MG63 (cell line): ENCODE measurements at places on chromosomes 16 and 17. TPM values are rescaled to one million over a fixed set of nuclear protein-coding genes. Genes with fewer than 3 reads are reported as not detected.
A peak's percentile ranks its signal among the peaks of the same experiment; 100 is the strongest.

DNA sequence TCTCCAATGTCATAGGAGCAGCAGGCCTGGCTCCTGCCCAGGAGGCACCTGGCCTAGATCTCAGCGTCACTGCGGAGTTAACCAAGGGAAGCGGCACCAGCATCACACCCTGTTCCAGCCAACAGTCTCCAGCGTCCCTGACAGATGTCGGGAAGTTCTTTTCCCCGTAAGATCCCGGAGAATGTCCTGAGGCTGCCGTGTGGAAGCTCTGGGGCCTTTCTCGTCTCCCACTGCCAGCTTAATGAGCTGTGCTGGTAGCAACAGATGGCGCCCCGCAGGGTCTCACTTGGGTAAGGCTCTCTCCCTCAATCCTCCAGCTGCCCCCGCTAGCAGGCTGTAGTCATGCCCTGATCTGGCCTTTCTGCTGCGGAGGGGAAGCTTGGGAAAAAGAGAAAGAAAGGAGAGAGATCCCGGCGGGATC lies 57.5 kb downstream of the MARCHF10 start:
- no peak for DNase-seq

The SLC5A10 gene
- total RNA-seq, result not detected in 2 replicates

GRCh38 chr17:35537601-35538141 lies at the start of gene SLFN12L:
SLFN12L (minus strand) TSS chr17:35537678; CDS start chr17:35522364, 15,314 bp downstream.
- no peak for DNase-seq

- DNase-seq, result no peak
Measured at GRCh38 chr16:3074860-3075522, 9.6 kb downstream of the IL32 start.

DNA sequence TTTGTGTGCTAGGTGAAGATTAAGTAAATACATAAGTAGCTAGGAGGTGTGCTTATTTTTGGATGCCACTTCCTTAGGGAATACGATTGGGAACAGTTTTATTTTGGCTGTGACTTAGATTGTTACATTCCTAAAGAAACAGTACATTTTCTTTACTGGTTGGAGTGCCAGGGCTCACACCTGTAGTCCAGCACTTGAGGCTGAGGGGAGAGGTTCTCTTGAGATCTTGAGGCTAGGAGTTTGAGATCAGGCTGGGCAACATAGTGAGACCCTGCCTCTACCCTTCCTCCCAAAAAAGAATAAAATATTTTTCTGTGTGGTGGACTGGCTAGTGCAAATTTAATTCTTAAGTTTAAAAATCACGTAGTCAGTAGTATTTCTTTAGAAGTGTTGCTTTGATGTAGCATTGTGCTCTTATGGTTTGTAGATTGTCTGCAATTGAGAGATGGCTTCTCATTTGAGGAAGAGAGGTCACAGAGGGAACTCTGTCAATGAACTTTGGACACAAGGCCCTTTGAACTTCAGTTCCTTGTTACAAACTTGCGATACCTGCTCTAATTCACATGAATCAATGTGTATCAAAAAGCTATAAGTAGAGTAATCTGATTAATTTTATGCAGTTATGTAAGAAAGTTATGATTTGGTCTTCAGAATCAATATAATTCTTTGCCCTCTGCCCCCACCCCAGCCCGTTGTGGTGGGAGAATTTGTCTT lies 7.1 kb downstream of the HAPSTR1 start:
- no peak for DNase-seq

The TBC1D28 gene
- not detected in 2 replicates for total RNA-seq

- no peak for DNase-seq
Measured at GRCh38 chr17:75476271-75476671, 19.8 kb downstream of the TMEM94 start.

DNA sequence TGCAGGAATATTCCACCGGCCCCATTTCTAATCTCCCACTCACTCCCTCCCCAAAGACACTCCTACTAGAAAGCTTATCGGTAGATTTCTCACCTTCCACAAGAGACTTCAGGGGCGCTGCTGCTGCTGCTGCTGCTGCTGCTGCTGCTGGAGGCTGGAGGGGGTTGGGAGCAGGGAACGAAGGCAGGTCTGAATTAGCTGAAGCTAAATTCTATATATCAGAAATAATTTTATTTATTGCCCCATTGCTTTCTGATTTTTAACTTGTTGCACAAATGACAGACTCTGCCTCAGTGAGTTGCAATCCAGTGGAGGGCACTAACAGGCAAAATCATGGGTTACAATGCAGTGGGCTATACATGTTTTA lies 25.8 kb upstream of the HLF start:
- DNase-seq, result peak; percentile 9

DNA sequence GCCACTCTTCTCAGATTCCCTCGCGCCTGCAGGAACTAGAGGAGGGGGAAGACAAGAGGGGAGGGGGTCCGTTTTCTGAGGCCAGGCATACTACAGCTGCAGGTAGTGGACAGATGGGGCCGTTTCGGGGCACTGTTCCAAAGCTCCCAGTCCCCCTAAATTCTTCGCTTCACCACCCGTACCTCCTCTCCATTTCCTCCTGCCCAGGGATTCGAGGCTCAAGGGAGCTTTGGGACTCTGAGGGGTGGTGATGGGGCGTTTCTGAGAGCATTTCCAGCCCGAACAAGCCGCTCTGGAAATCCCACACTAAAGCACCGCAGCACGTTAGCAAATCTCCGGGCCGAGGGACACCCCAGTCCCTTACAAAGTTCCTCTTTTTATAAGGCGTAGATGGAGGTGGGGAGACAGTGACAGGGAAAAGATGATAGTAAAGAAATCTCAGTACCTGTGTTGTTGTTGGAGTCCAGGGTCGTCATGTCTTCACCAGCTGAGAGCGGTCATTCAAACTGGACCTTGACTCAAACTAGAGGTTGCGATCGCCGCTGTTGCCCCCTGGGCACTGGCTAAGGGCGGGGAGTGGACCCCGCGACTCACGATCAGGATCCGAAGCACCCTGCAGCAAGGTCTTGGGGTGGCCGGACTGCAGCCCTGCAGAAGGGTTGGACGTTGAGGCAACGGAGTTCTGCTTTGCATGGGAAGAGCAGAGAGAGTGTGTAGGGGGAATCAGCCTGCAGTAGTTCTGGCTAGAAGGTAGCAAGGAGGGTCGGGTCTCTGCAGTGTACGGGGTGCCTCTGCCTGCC lies 570 bp downstream of the NR1D1 start:
- no peak for DNase-seq

The ADAMTS18 gene
- total RNA-seq, result not detected in 2 replicates

The P2RX5 gene
- 12.0 and 12.3 TPM in 2 replicates for total RNA-seq

The ASIC2 gene
- not detected in 2 replicates for total RNA-seq

- DNase-seq, result peak; percentile 32
Measured at GRCh38 chr16:50581845-50582244, 33.6 kb downstream of the NKD1 start.

GRCh38 chr17:45092911-45093430 lies 31.9 kb downstream of the NMT1 start:
- DNase-seq, result peak; percentile 99

GRCh38 chr16:49458656-49459445 lies 85.2 kb downstream of the C16orf78 start:
- no peak for DNase-seq

- no peak for DNase-seq
Measured at GRCh38 chr16:51624080-51624775, 473.2 kb upstream of the SALL1 start.

- DNase-seq, result no peak
Measured at GRCh38 chr16:47004652-47005051, 31.2 kb upstream of the DNAJA2 start.

DNA sequence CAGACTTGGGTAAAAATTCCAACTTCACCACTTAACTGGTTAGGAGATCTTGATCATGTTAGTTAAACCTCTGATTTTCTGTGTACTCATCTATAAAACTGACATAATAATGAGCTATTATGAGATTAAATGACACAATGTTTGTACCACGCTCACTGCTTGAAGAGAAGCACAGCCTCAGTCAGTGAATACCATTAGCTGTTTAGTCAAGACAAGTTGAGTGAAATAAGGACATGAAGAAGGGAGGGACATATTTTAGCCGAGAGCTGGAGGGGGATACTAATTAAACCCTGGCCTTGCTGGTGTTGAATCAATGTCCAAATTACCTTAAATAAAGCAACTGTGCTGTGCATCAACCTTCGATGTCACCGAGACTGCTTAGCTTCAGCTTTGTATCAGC lies 105.1 kb upstream of the TOX3 start:
- no peak for DNase-seq

The HLF gene
- 1.9 and 8.2 TPM in 2 replicates for total RNA-seq

GRCh38 chr17:3750926-3751325 lies 27.2 kb downstream of the HASPIN start:
- no peak for DNase-seq

The FOXN1 gene
- total RNA-seq, result not detected in 2 replicates

- no peak for DNase-seq
Measured at GRCh38 chr16:17339764-17340541, 130.8 kb downstream of the XYLT1 start.
